ENCODE measurements at places on chromosomes 3 and 15.

GRCh38 chr3:115062009-115062408, 85.1 kb downstream of the ZBTB20 start:
- no peak for DNase-seq

- no peak for DNase-seq
These were observed 20.7 kb downstream of the USP13 start for GRCh38 chr3:179673523-179673922.

DNA sequence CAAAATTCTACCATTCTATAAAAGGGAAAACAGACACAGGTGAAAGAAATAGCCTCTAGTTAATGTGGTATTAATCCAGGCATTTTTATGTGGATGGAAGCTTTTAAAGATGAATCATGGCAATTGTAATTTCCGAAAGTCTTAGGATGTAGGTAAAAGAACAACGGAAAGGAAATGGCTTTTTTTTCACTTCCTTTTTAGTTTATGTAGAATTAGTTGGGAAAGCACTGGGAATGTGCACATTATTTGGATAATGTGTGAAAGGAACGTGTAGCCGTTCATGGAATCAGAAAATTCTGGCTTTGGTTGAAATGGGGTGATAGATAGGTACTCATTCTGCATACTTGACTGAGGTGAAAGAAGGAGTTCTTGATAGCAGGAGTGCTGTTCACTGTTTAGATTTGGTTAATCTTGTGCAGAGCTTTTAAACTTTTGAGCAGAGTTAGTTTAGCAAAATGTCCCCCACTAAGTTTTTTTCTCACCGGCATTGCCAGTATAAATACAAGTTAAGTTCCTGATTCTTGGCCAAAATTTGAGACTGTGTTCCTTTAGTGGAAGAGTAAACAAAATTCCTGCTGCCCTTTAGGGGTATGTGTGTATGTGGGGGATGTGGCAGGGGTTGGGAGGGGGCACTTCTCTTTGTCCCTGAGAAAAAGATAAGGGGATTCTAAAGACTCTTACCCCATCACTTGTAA, 20.2 kb upstream of the UTS2B start:
- DNase-seq = no peak

- DNase-seq = no peak
These were observed 42.9 kb upstream of the PDE8A start for GRCh38 chr15:84938726-84939125.

- DNase-seq = peak; percentile 76
These were observed 4.5 kb downstream of the EIF3J start for GRCh38 chr15:44541282-44541958.

- DNase-seq = no peak
These were observed 103.1 kb downstream of the VGLL3 start for GRCh38 chr3:86887876-86888275.

DNA sequence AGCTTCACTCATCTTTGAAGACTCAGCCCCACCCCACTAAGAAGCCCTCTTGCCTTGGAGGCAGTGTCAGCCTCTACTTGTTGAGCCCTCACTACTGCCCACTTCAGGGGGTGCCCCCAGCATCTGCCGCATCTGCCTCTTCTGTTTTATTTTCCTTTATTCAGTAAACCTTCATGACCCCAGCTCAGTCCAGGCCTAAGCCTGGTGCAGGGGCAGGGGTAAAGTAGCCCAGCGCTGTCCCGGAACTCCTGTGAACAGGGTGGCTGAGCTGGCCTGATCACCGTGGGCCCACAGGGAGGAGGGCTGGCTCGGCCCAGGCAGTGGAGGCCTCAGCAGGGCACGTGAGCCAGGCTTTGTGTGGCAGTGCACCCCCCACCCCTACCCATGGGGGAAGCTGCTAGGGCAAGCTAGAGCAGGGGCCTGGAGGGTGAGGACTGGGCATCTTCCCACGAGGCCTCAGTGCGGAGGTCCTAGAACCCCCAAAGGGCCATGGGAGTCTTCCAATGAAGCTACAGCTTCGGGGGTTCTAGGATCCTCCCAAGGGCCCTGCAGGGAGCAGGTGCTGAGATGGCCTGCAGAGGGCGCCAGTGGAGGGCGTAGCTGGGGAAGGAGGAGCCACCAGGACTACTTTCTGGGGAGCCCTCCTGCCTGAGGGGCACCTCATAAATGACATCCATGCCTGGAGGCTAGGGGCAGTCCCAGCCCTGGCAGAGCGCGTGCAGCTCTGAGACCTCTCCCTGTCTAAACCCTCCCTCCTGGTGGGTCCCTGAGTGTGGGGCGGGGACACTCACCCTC, 36.0 kb downstream of the TSPAN3 start:
- DNase-seq = no peak

- no peak for DNase-seq
These were observed 48.3 kb downstream of the MEF2A start for GRCh38 chr15:99613887-99614647.

DNA sequence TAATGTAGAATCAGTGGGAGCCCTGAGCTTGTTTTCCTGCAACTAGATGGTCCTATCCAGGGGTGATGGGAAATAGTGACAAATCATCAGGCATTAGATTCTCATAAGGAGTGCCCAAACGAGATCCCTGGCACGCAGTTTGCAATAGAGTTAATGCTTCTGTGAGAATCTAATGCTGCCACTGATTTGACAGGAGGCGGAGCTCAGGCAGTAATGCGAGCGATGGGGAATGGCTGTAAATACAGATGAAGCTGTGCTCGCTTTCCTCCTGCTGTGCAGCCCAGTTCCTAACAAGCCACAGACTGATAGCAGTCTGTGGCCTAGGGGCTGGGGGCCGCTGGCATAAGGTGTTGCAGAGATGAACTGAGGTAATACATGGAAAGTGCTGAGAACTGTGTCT, 28.3 kb upstream of the TMEM42 start:
- DNase-seq = no peak

GRCh38 chr3:123193448-123194101, 8.2 kb upstream of the SEC22A start:
- no peak for DNase-seq

- DNase-seq = no peak
These were observed 120.5 kb downstream of the DUT start for GRCh38 chr15:48451736-48452135.

GRCh38 chr15:56293495-56294292, 50.0 kb upstream of the RFX7 start:
- DNase-seq = no peak

DNA sequence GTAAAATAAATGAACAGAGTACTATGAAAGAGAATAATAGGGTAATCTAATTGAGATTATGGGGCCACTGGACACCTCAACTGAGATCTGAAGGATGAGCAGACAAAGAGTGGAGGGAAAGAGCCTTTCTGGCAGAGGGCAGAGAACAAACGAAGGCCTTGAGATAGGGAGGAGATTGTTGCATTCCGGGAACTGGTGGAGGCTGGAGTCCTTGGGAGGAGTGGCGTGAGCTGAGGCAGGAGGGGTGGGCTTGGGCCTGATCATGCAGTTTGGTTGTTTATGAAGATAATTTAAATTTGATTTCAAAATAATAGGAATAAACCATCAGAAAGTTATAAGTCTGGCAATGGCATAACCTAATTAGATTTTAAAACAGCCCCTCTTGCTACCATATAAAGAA, 59.5 kb upstream of the GALNT15 start:
- DNase-seq = no peak

GRCh38 chr3:9022305-9023225, 59.3 kb upstream of the RAD18 start:
- DNase-seq = no peak

DNA sequence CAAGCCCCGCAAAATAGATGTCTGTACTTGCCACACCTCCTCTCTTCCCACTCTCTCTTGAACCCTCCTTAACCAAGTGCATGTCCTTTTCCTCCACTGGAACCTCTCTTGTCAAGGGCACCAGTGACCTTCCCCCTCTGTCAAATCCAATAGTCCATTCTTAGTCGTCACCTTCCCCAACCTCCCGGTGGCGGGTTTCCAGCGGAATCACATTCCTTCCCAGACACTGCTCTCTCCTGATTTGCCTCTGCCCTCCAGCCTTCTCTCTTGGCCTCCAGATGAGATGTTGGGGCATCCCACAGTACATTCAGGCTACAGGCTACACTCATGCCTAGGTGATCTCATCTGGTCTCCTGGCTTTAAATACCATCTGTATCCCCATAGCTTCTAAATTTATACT, 31.1 kb downstream of the SCN5A start:
- DNase-seq = no peak

DNA sequence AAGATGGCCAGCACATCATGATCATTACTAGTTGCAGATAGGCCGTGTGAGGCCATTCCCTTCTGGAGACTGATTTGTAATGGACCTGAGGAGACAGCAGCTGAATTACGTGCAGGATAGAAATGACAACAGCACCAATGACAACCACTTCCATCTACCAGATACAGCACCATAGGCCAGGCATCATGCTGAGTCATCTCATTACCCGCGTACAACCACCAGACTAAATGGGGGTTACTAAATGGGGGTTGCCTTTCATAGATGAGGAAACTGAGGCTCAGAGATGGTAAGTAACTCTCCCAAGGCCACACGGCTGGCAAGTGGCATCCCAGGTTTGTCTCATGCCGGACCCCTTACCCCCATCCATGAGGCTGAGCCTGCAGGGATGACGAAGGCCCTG, 32.8 kb upstream of the FAM107A start:
- no peak for DNase-seq

DNA sequence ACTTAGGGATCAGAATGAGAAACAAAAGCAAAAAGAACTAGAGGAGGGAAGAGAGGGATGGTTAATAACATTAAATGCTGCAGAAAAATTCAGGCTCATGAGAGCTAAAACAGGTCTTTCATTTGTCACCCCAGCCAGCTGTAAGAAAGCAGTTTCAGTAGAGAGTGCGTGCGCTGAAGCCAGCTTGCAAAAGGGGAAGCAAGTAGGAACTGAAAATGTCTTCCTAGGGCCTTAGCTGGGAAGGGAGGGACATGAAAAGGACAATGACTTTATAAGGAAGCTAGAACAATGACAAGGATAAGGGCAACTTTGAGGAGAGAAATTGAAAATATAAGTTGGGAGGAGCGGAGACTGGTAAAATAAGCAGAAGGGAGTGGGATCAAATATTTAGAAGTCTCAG, 3.1 kb downstream of the CIAO2A start:
- DNase-seq = no peak

GRCh38 chr3:124325248-124325647, 333.3 kb upstream of the ROPN1 start:
- DNase-seq = no peak

DNA sequence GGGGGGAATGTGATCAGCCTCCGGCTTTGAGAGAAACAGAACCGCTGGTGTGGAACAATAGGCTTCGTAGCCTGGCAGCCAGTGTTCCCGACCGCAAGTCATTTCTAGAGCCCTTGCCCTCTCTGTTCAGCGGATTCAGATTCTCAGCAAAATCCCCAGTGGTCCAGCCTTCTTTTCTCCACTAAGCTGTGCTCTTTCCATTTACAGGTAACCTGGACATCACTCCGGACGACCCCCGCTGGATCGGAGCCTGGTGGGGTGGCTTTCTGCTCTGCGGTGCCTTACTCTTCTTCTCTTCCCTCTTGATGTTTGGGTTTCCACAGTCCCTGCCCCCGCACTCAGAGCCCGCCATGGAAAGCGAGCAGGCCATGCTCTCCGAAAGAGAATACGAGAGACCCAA, 250.6 kb downstream of the SLCO3A1 start:
- no peak for DNase-seq

- DNase-seq = no peak
These were observed 5.9 kb downstream of the HCN4 start for GRCh38 chr15:73362900-73363299.

DNA sequence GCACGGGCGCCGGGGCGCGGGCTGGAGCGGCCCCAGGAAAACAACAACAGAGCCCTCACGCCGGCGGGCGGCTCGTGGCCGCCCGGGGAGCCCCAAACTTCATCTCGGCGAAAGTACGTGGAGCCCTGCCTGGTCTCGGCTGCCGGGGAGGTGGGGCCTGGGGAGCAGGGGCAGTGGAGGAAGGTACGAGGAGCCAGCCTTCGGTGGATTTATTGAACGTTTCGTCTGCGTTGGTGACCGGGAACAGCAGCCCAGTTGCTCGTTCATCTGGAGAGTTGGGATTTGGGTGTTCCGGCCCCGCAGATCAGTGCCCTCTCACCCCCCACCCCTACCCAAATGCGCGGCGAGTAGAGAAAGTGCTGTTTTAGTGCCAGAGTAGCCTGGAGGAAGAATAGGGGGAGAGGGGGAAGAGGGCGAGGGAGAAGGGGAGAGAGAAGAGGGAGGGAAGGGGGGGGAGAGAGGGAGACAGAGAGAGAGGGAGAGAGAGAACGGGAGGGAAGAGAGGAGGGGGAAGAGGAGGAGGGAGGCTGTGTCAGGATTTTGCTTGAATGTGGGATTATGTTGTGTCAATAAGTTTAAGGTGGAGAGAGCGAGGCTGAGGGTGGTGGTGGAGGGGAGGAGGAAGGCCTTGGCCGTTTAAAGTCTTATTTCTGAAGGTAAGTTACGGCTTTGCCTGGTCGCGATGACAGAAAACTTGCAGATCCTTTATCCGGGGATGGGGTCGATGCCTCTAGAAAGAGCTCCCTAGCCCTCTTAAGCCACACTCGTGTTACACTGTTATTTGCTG, 970 bp downstream of the BBX start:
- no peak for DNase-seq

- no peak for DNase-seq
These were observed 10.1 kb downstream of the CRTC3 start for GRCh38 chr15:90539789-90540188.

- no peak for DNase-seq
These were observed 462.2 kb upstream of the RARB start for GRCh38 chr3:24965706-24966385.

GRCh38 chr15:78615151-78615589, 5.6 kb downstream of the CHRNA3 start:
- no peak for DNase-seq

- no peak for DNase-seq
These were observed 19.1 kb upstream of the CLDN16 start for GRCh38 chr3:190368881-190369280.

DNA sequence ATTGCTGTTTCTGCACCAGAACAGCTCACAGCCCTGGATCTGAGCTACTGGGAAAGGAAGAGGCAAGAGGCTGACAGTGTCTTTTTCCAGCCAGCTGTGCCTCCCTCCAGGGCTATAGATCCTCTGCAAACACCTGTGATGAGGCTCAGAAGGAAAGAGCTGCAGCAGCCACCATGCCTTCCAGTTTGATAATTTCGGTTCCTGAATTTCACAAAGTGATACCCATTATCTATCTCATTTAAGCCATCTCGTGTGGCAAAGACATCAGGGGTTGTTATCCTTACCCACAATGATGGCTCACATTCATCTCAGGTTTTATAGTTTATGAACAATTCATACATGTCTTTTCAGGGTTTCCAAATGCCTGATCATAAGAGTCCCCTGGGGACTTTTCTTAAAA, 1.8 kb upstream of the LARP6 start:
- no peak for DNase-seq

DNA sequence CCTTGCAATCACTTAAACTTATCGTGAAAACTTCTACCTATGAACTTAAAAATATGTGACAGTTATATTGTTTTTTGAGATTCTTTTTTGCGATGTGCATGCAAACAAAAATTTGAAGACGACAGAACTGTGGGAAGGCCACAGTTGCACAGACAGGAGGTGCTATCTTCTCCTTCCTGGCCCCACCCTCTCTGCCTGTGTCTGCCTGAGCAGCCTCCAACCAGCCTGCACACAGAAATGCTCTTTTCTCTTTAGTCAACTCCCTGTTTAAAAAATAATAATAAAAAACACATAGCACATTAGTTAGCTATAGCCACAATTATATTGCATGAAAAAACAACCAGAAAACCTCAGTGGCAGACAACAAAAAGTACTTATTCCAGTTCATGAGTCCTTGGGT, 212.2 kb downstream of the ZNF621 start:
- no peak for DNase-seq
